Neural cell (in vitro differentiated cells): ENCODE measurements at places on chromosomes 16 and 17. TPM values are rescaled to one million over a fixed set of nuclear protein-coding genes. Genes with fewer than 3 reads are reported as not detected.

The CDH11 gene
- polyA plus RNA-seq, result 22.9 and 23.4 TPM in 2 replicates

The HASPIN gene
- 0.22 and 0.32 TPM in 2 replicates for polyA plus RNA-seq

The PLXDC1 gene
- 10.0 and 13.5 TPM in 2 replicates for polyA plus RNA-seq

The ADORA2B gene
- 0.78 TPM in 1 of 2 replicates, not detected in the other for polyA plus RNA-seq

The NPIPB8 gene
- polyA plus RNA-seq, result not detected in 2 replicates

The PPY gene
- not detected in 2 replicates for polyA plus RNA-seq

The BEAN1 gene
- polyA plus RNA-seq, result 0.16 and 0.58 TPM in 2 replicates

The KIF19 gene
- polyA plus RNA-seq, result not detected in 2 replicates

The MPP2 gene
- polyA plus RNA-seq, result 25.5 and 34.3 TPM in 2 replicates

The TMEM114 gene
- 0.62 TPM in 1 of 2 replicates, not detected in the other for polyA plus RNA-seq

The FBXW10 gene
- 0.21 and 0.56 TPM in 2 replicates for polyA plus RNA-seq
